ENCODE measurements at places on chromosomes 6 and 20.

DNA sequence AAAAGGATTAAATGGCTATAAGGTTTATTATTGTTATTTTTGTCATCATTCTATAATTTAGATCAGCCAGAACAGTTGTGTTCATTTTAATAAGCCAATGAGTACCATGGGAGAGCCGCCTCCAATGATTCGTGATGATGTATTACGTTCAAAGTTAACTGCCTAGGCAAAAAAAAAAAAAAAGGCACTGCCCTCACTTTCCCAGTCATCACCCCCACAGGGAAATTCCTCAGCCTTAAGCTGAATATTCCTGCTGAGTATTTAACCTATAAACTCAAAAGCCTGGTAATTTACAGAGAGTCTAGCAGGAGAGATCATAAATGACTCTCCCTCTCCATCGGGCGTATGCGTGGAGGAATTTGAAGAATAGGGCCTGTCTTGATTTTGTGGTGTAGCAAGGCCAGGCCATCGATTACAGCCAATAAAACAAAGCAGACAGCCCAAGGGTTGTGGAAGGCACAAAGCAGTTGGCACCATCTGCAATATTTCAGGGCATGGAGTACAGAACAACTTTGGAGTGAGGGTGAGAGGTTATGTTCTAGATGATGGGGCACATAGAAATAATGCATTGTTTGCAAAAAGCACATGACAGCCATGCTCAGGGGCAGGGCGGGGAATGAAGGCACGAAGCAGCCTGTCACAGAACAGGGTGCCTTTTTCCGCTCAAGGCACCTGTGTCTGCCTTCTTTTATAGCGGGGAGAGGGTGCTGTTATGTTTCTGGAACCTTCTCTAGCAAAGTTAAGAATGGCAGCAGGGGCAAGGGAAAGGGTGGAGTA, 138.2 kb upstream of the DTNBP1 start:
- peak; percentile 27 for DNase-seq

DNA sequence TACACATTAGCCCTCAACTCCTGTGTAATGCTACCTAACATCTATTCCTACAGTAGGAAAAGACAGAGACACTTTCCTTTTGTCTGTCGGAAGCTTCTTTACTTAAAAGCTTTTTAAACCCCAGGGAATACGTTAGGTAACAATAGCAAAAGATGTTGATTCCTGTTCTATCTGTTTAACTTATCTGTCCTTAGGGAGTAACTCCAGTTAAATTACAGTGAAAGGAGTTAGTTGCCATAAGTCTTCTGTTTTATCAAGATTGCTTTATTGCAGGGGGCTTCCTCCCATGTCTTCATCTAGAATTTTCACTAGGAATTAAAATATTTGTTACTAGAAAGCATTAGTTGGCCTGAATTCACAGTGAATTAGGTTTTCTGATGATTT, 26.2 kb downstream of the TOP1 start:
- no peak for DNase-seq

- peak; percentile 4 for DNase-seq
Measured at GRCh38 chr20:22586645-22587310, 2.4 kb upstream of the FOXA2 start.

GRCh38 chr20:23612396-23612795, 6.7 kb upstream of the CST9 start:
- no peak for DNase-seq

- no peak for DNase-seq
Measured at GRCh38 chr20:8658103-8658502, 410.8 kb upstream of the PLCB4 start.

DNA sequence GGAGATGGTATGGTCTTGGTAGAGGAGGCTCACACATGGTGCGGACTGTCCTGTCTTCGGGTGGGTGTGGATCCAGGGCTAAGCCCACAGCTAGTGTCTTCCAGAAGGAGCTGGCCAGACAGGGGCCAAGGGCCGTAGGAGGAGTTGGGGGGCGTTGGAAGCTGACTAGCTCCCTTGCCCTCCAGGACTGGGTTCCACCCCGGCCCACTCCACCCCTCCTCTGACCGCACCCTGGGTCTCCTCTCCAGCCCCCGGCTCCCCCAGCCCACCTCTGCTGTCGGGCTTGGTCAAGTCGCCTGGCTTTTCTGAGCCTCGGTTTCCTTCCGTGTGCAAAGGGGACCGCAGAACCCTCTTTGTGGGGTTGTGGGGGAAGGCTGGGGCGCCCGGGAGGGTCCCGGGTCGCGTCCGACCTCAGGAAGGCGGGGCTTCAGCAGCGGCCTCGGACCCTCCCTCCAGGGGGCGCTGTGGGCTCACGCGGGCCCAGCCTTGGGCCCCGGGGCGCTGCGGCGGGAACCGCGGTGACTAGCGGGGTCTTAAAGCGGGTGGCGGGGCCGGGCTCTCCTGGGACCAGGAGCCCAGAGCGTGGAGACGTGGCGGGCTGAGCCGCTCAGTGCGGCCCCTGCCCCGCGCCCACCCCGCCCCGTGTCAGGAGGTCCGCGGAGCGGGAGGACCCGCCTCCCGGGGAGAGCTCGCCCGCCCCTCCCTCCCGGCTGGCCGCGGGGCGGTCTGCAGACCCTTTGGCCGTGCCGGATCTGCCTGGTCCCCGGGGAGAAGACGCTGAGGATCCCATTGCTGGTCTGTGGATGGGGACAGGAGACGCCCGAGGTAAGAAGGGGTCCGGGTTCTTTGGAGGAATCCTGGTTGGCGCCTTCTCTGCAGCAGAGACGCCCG, 5.4 kb downstream of the NPBWR2 start:
- DNase-seq, result no peak

- DNase-seq, result peak; percentile 81
Measured at GRCh38 chr6:118317581-118318563, 230.2 kb upstream of the PLN start.

GRCh38 chr20:2652724-2653555, 508 bp downstream of the NOP56 start:
- DNase-seq, result peak; percentile 24
